ENCODE measurements at places on chromosomes 6 and 20.

DNA sequence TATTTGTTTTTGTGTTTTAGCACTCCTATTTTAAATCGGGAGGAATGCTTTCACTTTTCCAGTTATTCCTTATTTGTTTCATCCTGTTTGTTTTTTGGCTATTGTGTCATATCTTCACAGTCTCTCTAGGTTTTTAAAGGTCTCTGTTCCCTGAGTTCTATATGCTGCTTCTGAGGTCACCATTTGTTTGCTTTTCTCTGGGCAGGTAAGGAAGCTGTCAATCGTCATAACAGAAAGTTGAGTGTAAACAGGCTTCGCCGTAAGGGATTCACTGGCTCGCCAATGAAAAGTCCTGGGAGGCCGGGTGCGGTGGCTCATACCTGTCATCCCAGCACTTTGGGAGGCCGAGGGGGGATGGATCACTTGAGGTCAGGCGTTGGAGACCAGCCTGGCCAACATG lies 48.7 kb upstream of the RPS6KA2 start:
- no peak for DNase-seq

DNA sequence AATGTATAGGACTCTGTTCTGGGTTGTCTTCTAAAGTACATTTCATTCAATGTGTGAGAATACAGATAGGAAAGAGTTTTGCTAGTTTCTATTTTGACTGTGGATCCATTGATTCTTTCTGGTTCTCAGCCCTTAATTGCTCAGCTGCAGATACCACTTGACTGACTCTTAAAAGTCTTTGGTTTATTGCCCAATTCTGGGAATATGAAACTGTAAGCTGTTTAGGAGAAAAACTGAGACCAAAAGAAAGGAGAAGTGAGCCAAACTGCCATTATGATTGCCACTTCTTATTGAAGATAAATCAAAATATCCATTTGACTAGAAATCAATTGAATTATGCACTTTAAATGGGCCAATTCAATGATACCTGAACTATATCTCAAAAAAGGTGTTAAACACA lies 211.4 kb downstream of the ESR1 start:
- DNase-seq, result no peak

DNA sequence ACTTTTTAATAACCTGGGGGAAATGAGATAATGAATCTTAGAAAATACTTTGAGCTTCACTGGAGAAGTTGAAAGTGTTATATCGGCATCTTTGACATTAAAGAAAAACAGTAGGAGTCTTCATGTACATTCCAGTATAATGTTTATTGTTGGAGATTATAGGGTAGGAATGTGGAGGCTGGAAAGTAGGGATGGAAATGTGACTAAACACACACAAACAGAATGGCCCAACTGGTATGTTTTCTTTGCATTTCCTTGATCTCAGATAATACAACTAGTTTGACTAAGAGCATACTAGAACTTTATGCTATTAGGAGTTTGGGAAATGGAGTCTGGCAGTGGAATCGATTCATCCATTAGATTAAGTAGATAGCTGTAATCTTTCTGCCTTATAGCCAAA lies 10.1 kb upstream of the BAG2 start:
- no peak for DNase-seq

DNA sequence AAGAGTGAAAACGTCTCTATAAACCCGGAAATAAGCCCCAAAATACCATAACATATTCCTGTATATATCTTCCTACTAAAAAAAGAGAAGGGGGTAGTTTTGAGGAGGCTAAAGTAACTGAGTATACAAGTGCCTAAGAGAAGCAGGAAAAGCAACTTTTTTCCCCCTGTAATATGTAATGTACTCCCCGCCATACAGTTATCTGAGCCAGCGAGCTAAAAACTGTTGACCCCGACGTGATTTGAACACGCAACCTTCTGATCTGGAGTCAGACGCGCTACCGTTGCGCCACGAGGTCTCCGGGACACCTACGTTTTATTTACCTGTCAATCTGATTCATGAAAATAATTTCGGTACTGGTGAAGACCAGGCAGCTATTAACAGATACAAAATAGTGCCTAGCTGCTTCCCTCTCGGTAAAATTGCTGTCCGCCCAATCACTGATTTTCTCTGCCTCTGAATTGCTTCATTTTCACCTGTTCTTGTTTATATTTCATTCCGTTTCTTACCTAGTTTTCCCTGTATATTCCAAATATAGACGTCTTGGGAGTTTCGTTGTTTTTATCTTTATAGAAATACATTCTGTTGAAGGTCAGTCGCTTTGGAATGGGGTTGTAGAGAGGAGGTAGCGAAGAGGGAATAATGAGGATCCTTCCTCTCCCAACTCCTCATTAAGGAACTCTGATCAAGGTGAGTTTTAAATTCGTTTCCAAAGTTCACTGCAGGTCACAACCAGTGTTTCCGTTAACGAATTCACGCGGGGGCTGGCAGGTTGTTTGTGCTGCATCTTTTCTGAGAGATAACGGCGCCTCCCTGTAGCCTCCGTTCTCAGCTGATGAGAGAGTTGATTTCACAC lies 33.6 kb upstream of the BTN3A2 start:
- no peak for DNase-seq

GRCh38 chr20:47843886-47844567 lies 58.7 kb upstream of the SULF2 start:
- no peak for DNase-seq

GRCh38 chr6:9711365-9711764 lies 703.5 kb downstream of the TFAP2A start:
- DNase-seq, result no peak

- no peak for DNase-seq
Measured at GRCh38 chr20:37801921-37802320, 101.0 kb upstream of the VSTM2L start.

GRCh38 chr6:153449279-153449678 lies 318.2 kb upstream of the RGS17 start:
- no peak for DNase-seq

- no peak for DNase-seq
Measured at GRCh38 chr6:18262702-18263417, 1.5 kb downstream of the DEK start.

DNA sequence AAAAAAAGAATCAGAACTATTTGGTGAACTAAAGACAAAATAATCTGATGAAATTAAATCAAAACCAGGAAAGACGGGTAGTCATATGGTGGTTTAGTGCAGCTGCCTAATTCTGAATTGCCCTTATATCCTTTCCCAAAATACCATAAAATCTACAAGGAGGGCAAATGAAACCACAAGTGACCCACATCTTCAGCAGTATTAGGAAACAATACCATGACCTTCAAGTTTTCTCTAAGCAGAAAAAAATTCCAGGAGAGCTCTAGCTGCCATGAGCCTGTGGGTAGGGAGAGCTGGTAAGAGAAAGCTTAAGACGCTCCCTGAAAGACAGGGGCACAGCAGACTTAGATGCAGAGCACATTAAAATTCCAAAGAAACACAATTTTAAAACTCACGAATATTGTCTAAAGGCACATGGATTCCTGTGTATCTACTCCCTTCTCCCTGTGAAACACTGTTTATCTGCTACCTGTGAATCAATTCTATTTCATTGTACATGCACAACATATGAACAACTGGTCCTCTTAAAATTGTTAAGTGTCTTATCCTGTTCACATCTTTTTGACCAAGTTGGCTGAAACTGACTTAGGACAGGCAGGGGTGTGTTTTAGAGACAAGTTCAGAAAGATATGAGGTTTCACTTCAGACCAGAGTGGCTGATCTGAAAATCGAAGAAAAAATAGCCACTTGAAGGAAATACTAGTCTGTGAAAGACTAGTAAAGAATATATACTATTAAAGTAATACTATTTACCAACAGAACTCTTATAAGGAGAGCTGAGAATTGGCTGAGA lies 153.6 kb upstream of the SHLD1 start:
- no peak for DNase-seq

DNA sequence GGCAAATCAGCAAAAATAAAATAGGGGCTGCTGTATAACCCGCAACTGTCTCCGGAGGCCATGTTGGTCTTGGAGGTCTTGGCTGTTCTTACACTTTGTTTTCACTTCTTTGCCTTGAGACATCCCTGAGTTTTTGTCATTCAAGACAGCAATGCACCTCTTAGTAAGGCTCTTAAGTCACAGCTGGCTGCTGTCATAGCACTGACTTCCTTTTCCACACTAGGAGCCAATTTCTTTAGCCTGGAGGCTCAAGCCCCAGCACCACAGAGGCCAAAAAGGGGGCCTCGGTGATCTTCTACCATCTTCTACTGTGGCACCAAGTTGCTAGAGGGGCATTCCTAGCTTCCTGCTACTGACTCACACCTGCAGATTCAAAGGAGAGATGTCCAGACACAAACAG lies 536.3 kb downstream of the CDH26 start:
- no peak for DNase-seq

- no peak for DNase-seq
Measured at GRCh38 chr6:140711019-140711613, 1336.7 kb upstream of the CITED2 start.

GRCh38 chr20:13141546-13141945 lies 79.5 kb upstream of the ISM1 start:
- DNase-seq, result no peak

GRCh38 chr20:2421247-2421646 lies 40.5 kb downstream of the TGM6 start:
- DNase-seq, result no peak

- DNase-seq, result no peak
Measured at GRCh38 chr6:83125425-83125824, 58.0 kb downstream of the DOP1A start.

DNA sequence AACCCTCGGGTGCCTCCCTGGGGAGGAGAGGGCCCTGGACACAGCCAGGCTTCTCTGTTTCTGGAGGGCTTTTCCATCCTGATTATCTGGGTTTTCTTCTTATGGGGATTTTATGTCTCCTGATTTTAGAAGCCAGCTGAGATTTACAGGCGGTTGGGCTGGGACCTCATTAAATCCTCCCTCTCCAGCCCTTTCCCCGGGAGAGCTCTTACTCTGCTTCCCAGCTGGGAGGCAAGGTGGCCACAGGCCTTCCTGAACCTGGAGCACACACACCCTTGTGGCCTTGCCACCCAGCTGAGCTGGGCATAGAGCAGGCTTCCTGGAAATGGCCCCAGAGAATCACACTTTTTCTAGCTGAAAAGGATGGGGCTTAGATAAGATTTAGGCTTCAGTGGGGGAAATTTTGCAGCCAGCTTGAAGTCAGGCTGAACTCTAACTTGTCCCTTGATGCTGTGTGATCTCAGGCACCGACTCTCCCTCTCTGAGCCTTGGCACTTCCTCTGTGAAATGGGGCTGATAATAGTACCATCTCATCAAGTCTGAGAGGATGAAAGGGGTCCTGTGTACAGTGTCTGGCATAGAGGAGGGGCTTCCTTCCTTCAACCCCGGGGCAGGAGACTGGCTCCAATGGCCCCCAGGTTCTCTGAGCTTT lies 16.6 kb downstream of the VSTM2L start:
- DNase-seq, result no peak

GRCh38 chr6:44262467-44263353 lies 2.6 kb downstream of the NFKBIE start:
- no peak for DNase-seq

DNA sequence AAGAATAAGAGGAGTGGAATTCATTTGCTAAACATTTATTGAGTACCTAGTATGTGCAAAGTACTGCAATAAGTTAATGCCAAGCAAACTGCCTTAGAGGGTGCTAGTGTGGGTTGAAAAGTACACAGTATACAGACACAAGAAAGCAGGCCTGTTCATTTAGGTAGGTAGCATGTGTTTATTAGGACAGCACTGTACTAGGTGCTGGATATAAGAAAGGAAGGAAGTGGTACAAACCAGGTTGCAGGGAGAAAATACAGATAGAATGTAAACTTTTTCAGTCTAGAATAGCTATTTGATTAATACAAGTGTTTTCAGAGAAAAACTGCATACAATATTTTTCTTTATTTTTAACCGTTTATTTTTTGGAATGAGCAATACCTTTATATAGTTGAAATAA lies 68.1 kb downstream of the PHF20 start:
- DNase-seq, result no peak

DNA sequence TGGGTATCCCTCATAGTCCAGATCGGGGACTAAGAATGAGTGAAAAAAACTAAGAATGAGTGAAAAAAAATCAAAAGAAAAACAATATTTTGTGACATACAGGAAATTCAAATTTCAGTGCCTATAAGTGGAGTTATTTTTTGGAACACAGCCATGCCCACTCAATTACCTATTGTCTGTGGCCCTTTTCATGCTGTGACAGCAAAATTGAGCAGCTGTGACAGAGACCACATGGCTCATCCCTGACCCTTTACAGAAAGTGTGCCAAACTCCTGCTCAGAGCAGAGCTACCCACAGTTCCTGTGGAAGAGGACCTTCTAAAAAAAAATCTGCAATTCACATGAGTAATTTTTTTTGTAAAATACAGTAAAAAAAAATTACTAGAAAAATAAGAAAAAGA lies 1.4 kb downstream of the NCR2 start:
- no peak for DNase-seq

DNA sequence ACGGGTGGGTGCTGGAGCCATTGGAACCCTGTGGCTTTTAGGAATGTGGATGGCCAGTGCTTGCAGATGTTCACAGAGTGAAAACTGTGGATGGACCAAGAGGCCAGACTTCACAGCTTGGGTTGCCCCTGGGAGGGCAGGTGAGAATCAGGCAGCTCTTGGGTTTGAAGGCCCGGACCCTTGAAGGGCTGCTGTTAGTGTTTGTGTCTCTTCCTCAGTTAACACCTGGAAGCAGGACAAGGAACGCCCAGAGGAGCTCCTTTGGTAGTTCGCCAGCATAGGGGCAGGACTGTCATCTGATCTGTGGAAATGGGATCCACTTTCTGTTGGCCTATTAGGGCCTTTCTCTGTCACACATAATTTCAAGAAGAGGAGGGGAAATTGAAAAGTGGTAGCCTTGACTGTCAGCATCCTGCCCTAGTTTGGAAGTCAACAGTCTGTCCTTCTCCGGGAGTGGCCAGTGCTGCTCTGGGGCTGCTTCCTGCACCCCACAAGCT lies 43.6 kb downstream of the RIOK1 start:
- DNase-seq, result no peak

GRCh38 chr6:157047951-157048350 lies 270.8 kb downstream of the ARID1B start:
- DNase-seq, result peak; percentile 12

DNA sequence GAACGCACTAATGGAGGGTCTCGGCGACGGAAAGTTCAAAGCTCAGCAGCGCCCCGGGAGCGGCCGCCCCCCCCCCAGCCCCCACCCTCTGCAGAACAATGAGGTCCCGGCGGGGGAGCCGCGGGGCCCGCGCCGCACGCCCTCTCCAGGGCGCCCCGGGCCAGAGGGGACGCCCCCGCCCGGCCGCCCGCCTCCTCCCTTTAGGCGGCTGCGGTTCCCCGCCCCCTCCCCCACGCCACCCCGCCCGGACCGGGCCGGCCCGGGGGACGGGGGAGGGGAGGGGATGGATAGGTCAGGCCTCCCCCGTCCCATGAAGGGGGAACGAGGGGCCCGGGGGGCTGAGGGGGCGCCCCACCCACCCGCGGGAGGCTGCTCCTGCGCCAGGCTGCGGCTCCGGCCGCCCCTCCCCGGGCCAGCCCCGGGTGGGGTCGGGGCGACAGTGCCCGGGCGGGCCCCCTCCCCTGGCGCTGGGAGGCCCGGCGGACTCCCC lies 1.5 kb downstream of the NOL4L start:
- DNase-seq, result no peak

- no peak for DNase-seq
Measured at GRCh38 chr20:59525500-59526241, 78.7 kb upstream of the PHACTR3 start.

Measured in brain pericyte (primary cell).